Foreskin keratinocyte (primary cell): ENCODE measurements at places on chromosomes 16 and 17. TPM values are rescaled to one million over a fixed set of nuclear protein-coding genes. Genes with fewer than 3 reads are reported as not detected.

Gene SAMD14
- total RNA-seq: 0.99 and 2.4 TPM in 2 replicates

Gene CSH1
- not detected in 2 replicates for total RNA-seq

Gene HOXB2
- total RNA-seq: 0.41 and 0.74 TPM in 2 replicates

Gene TNK1
- 7.5 and 11.2 TPM in 2 replicates for total RNA-seq

Gene KCNJ2
- 0.10 and 0.28 TPM in 2 replicates for total RNA-seq

Gene GPR139
- not detected in 2 replicates for total RNA-seq

Gene STXBP4
- total RNA-seq: 7.6 and 7.8 TPM in 2 replicates

Gene RRAD
- total RNA-seq: 1.5 and 2.2 TPM in 2 replicates

Gene GRIN2C
- not detected in 2 replicates for total RNA-seq

Gene CLEC19A
- total RNA-seq: not detected in 2 replicates

Gene SCIMP
- not detected in 2 replicates for total RNA-seq

Gene KRTAP4-2
- total RNA-seq: not detected in 2 replicates

Gene CES1
- 0.10 TPM in 1 of 2 replicates, not detected in the other for total RNA-seq

Gene AOC2
- total RNA-seq: 0.74 and 0.99 TPM in 2 replicates

Gene ATF7IP2
- 4.4 and 4.7 TPM in 2 replicates for total RNA-seq

Gene PPM1E
- 0.04 and 0.07 TPM in 2 replicates for total RNA-seq

Gene RAB26
- total RNA-seq: 0.42 and 0.44 TPM in 2 replicates

Gene UMOD
- not detected in 2 replicates for total RNA-seq
